Tibial nerve (tissue), 4 donors: ENCODE measurements at places on chromosomes 11 and 22. TPM values are rescaled to one million over a fixed set of nuclear protein-coding genes. Genes with fewer than 3 reads are reported as not detected.

DNA sequence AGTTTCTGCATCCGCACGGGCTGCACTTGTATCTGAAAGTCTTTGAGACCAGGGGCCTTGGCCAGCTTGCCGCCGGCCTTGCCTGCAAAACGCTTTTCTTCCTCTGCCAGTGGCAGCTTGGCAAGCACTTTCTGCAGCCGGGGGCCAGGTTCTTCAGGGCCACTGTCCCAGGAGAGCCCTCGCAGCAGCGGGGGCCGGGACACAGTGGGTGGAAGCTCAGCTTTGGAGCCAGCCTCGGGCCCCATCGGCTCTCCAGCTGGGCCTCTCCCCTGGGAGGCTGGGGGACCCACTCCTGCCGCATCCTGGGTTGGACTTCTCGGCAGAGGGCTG lies 57.5 kb upstream of the LYVE1 start:
- no peak overlapping the region for H3K27ac ChIP-seq
- no peaks in the 10 kb centered on the region for H3K27me3 ChIP-seq
- H3K4me3 ChIP-seq, result no peak overlapping the region
- H3K36me3 ChIP-seq, result no peaks in the 10 kb centered on the region
- no peaks in the 10 kb centered on the region for H3K4me1 ChIP-seq

Gene CASP5
- not detected for total RNA-seq

Gene UBQLN3
- 1.5 TPM for total RNA-seq

Gene OVCH2
- total RNA-seq, result not detected

GRCh38 chr11:103586756-103587155 lies 449.7 kb upstream of the DDI1 start:
- no peaks in the 10 kb centered on the region for H3K36me3 ChIP-seq
- no peaks in the 10 kb centered on the region for H3K4me1 ChIP-seq
- H3K4me3 ChIP-seq, result no peak overlapping the region
- DNase-seq, result no peak

DNA sequence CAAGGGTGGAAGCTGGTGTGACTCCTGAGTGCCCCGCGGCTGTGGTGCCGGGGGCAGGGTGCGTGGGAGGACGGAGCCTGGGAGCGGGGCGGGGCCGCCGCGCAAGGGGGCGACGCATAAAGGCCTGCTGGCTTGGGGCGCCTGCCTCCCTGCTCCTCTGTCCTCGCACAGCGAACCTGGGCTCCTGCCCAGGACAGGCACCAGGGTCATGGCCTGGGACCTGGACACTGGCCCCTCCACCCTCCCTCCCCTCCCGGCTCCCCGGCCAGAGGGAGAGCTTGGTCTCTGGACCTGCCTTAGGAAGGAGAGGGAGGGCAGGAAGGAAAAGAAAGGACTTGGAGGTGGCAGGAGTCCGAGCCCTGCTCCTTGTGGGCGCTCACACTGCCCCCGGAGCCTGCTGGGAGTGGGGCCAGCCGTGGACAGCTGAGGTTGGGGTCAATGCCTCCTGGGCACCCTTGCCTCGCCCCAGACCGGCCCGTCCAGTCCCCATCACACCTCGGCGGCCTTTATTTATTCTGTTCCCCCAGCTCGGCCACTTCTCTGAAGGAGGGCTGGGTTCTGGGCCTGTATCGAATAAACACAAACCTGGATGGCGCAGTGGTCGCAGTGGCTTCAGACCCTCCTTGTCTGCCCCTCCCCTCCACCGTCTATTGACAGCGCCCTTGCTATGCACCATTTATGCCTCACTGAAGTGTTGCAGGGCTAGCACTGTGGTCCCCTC lies 8.7 kb downstream of the SLC16A8 start:
- no peak for DNase-seq
- no peak overlapping the region for H3K4me3 ChIP-seq
- peak overlapping the region; percentile 40 for H3K27ac ChIP-seq
- H3K4me1 ChIP-seq, result peaks cover 3% of the 10 kb centered on the region
- peaks cover under 1% of the 10 kb centered on the region for H3K27me3 ChIP-seq
- H3K36me3 ChIP-seq, result peaks cover 4% of the 10 kb centered on the region

- H3K27ac ChIP-seq, result no peak overlapping the region
- no peak overlapping the region for H3K4me3 ChIP-seq
- H3K27me3 ChIP-seq, result no peaks in the 10 kb centered on the region
- no peaks in the 10 kb centered on the region for H3K36me3 ChIP-seq
- DNase-seq, result no peak
- H3K4me1 ChIP-seq, result no peaks in the 10 kb centered on the region
Measured at GRCh38 chr11:59900366-59901126, 22.0 kb downstream of the OOSP3 start.

Gene SUSD2
- 9.6 TPM for total RNA-seq

Gene TMEM41B
- 26.0 TPM for total RNA-seq

GRCh38 chr11:96222102-96222501 lies 120.9 kb downstream of the MAML2 start:
- H3K27me3 ChIP-seq, result no peaks in the 10 kb centered on the region
- H3K27ac ChIP-seq, result no peak overlapping the region
- H3K36me3 ChIP-seq, result no peaks in the 10 kb centered on the region

DNA sequence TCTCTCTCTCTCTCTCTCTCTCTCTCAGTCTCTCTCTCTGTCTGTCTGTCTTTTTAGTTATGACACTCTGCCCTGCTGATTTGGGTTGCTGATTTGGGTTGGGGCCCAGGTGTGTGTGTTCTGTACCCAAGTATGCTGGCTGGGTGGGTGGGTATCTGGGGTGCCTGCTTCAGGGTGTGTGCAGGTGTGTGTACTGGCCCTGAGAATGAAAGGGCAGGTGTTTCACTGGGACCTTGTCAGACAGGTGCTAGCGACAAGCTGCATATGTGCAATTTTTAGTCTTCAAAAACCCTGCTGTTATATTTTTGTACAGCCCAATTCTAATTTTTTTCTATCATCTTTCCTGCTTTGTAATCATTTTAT lies 943 bp downstream of the CSF2RB start:
- H3K4me1 ChIP-seq, result no peaks in the 10 kb centered on the region
- no peak overlapping the region for H3K27ac ChIP-seq
- H3K27me3 ChIP-seq, result no peaks in the 10 kb centered on the region
- no peaks in the 10 kb centered on the region for H3K36me3 ChIP-seq

DNA sequence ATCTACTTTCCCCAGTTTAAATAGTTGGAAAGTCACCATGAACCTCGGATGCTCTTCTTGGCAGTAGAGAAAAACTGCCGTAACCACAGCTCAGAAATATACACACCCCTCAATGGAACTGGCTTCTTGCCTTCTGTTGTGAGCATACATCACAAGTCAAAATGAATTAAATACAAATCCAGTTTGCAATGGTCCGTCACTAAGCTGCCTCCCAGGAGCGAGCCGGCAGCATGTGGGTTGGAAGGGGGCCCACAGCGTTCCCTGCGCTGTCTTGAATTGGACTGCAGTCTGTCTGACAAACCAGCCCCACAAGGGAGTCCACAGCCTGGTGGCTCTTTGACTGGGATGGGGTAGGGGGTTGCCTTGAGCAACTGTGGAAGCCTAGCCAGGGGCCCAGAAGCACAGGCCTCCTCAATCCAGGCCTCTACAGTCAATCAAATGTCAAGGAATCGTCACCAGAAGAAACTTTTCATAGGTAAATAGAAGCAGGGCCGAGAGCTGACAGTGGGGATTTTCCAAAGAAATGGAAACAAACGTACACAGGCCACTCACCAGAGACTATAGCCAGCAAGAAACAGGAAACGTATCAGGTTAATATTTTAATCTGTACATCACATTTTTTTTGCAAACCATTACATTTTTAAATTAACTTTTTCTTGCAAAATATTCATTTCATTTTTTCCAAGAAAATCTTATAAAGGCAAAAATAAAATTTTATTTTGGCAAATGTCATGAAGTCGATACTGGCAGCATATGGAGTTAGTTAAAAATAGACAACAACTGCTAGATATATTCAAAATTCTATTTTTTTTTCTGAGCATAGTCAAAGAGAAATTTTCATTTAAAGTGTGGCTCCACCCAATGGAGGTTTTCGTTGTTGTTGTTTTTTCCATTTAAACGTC lies 38.5 kb downstream of the C11orf58 start:
- peaks cover 9% of the 10 kb centered on the region for H3K4me1 ChIP-seq
- H3K27ac ChIP-seq, result no peak overlapping the region
- no peaks in the 10 kb centered on the region for H3K27me3 ChIP-seq

DNA sequence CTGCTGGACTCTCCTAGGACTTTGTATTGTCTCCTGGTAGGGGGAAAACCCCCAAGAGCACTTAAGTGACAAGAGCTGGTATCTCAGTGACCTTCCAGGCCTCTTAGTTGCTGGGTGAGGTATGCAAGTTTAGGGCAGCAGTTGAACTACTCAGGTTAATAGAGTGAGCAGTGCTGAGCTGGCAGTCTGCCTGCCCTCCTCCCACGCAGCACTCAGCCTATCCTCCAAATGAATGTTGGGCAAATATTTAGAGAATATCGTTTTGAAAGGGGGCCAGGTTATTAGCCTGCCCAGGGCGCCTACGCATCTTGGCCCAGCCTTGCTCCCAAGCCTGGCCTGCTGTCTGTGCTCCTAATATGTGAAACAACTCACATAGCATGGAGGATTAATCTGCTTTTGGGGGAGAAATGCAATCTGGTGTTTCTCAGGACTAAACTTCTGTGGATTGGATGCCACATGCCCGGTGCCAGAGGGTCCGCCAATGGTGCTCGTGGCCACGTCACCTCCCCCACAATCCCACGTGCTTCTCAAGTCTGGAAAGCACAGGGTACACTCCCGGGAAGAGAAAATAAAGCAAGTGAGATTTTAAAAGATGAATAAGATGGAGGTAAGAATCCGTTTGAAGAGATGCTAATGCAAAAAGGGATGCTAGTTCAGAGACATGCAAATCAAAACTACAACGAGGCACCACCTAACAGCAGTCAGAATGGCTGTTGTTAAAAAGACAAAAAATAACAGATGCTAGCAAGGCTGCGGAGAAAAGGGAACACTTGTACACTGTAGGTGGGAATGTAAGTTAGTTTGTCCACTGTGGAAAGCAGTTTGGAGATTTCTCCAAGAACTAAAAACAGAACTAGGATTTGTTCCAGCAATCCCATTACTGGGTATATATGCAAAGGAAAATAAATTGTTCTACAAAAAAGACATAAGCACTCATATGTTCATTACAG lies 67.7 kb downstream of the SPON1 start:
- H3K36me3 ChIP-seq, result no peaks in the 10 kb centered on the region
- H3K27me3 ChIP-seq, result no peaks in the 10 kb centered on the region
- no peak for DNase-seq

DNA sequence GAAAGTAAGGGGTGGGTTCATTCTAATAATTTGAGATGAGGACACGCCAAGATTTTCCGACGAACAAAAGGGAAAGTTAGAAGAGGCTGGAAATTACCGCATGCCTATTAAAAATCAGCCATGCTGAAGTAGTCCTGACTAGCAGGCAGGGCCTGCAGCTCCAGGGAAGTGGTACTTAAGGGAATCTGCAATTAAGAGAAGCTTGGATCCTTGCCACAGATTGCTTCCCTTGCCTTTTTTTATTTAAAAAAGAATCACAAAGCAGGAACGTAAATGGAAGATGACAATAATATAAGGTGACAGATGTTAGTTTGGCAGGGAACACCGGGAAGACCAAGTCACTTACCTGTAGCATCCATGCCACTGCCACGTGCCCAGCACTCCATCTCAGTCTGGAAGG lies 359.3 kb downstream of the CADM1 start:
- H3K4me1 ChIP-seq, result no peaks in the 10 kb centered on the region
- H3K4me3 ChIP-seq, result no peak overlapping the region
- H3K36me3 ChIP-seq, result no peaks in the 10 kb centered on the region

GRCh38 chr22:23878219-23878618 lies 16.0 kb upstream of the MIF start:
- H3K27ac ChIP-seq, result no peak overlapping the region
- no peaks in the 10 kb centered on the region for H3K27me3 ChIP-seq
- H3K4me1 ChIP-seq, result no peaks in the 10 kb centered on the region
- H3K36me3 ChIP-seq, result no peaks in the 10 kb centered on the region
- no peak overlapping the region for H3K4me3 ChIP-seq

Gene CALCA
- total RNA-seq, result not detected

DNA sequence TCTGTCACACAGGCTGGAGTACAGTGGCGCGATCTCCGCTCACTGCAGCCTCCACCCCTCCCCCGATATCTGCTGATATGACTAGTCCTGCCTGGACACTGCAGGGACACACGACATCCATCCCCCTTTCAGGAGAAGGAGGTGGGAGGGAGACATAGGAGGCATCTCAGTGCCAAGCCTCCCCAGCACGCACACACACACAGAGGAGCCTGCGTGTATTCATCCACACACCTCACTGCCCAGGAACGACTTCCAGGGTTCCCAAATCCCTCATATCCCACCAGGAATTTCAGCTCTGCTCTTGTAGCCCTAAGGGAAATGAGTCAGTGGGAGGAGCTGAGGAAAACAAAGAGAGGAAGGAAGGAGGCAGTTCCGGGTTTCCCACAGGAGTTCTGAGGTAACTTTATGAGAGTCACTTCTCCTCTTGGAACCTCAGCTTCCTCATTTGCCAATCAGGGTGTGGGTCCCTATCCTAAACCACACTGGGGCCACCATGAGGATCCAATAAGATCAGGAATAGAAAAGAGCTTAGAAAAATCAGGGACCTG lies 37.2 kb upstream of the ACER3 start:
- no peak overlapping the region for H3K4me3 ChIP-seq
- no peaks in the 10 kb centered on the region for H3K27me3 ChIP-seq
- DNase-seq, result no peak
- H3K36me3 ChIP-seq, result no peaks in the 10 kb centered on the region
- H3K4me1 ChIP-seq, result no peaks in the 10 kb centered on the region

- no peak overlapping the region for H3K4me3 ChIP-seq
- no peaks in the 10 kb centered on the region for H3K27me3 ChIP-seq
- no peaks in the 10 kb centered on the region for H3K4me1 ChIP-seq
- no peak for DNase-seq
Measured at GRCh38 chr22:49026494-49027367, 800.9 kb downstream of the BRD1 start.

- no peak overlapping the region for H3K27ac ChIP-seq
- no peak for DNase-seq
- no peak overlapping the region for H3K4me3 ChIP-seq
- H3K4me1 ChIP-seq, result no peaks in the 10 kb centered on the region
- H3K27me3 ChIP-seq, result no peaks in the 10 kb centered on the region
Measured at GRCh38 chr11:35526370-35526792, 965 bp upstream of the PAMR1 start.

DNA sequence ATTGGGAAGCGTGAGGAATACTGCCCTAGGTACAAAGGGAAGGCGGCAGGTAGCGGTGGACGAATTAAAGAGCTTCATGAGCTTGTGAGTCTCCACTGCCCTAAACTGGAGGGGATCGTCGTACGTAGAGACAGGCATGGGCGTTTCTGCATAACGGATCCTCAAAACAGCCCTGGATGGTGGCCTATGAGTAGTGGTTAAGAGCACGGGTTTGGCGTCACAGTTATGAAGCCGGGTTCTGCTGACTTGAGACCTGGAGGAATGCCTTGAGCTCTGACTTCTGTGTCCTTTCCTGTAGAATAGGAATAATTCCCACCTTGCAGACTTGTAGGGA lies 335 bp downstream of the TMEM138 start:
- H3K4me3 ChIP-seq, result peak overlapping the region; percentile 63
- no peak for DNase-seq
- H3K27me3 ChIP-seq, result no peaks in the 10 kb centered on the region
- peaks cover 37% of the 10 kb centered on the region for H3K36me3 ChIP-seq

Gene SGSM1
- 0.98 TPM for total RNA-seq

GRCh38 chr11:72232260-72233055 lies 7.9 kb downstream of the INPPL1 start:
- no peak overlapping the region for H3K27ac ChIP-seq
- no peaks in the 10 kb centered on the region for H3K4me1 ChIP-seq
- peaks cover 99% of the 10 kb centered on the region for H3K36me3 ChIP-seq
- no peaks in the 10 kb centered on the region for H3K27me3 ChIP-seq
- no peak for DNase-seq
- no peak overlapping the region for H3K4me3 ChIP-seq

Gene MMP1
- not detected for total RNA-seq

Gene ROM1
- total RNA-seq, result 9.3 TPM

Gene OR2D3
- not detected for total RNA-seq
